Uterine smooth muscle cell (primary cell): ENCODE measurements at places on chromosomes 11 and 22. TPM values are rescaled to one million over a fixed set of nuclear protein-coding genes. Genes with fewer than 3 reads are reported as not detected.

TEX54 gene
- total RNA-seq = not detected in 2 replicates

SCN4B gene
- not detected in 2 replicates for total RNA-seq

CRYBB1 gene
- not detected in 2 replicates for total RNA-seq

PKNOX2 gene
- total RNA-seq = 0.22 and 0.37 TPM in 2 replicates

MRGPRX3 gene
- 0.12 TPM in 1 of 2 replicates, not detected in the other for total RNA-seq

POLD3 gene
- total RNA-seq = 12.2 and 22.9 TPM in 2 replicates

TRPC6 gene
- 1.00 and 1.3 TPM in 2 replicates for total RNA-seq

SLC22A25 gene
- not detected in 2 replicates for total RNA-seq

MGAT3 gene
- total RNA-seq = under 0.01 TPM in 1 of 2 replicates, not detected in the other

KRTAP5-11 gene
- not detected in 2 replicates for total RNA-seq

ACCSL gene
- total RNA-seq = not detected in 2 replicates

SPDYC gene
- not detected in 2 replicates for total RNA-seq

PLXNB2 gene
- 118 and 202 TPM in 2 replicates for total RNA-seq

CCDC34 gene
- 4.7 and 12.2 TPM in 2 replicates for total RNA-seq

HTR3A gene
- total RNA-seq = under 0.01 TPM in 1 of 2 replicates, not detected in the other

RIC3 gene
- under 0.01 and 0.11 TPM in 2 replicates for total RNA-seq

LINC01488 gene
- not detected in 2 replicates for total RNA-seq

C22orf15 gene
- 0.37 and 0.77 TPM in 2 replicates for total RNA-seq

KRTAP5-9 gene
- total RNA-seq = not detected in 2 replicates

CNTN5 gene
- total RNA-seq = not detected in 2 replicates

COA4 gene
- 77.7 and 79.4 TPM in 2 replicates for total RNA-seq

OR52N4 gene
- total RNA-seq = not detected in 2 replicates

MS4A3 gene
- not detected in 2 replicates for total RNA-seq

PHLDA2 gene
- total RNA-seq = 7.6 and 14.4 TPM in 2 replicates

SMC1B gene
- total RNA-seq = under 0.01 TPM in 1 of 2 replicates, not detected in the other

MICAL2 gene
- total RNA-seq = 222 and 241 TPM in 2 replicates

OR6A2 gene
- 0.37 and 0.55 TPM in 2 replicates for total RNA-seq

VWCE gene
- 0.11 and 0.62 TPM in 2 replicates for total RNA-seq

SEPTIN3 gene
- total RNA-seq = under 0.01 and 0.37 TPM in 2 replicates

SPECC1L gene
- 33.5 and 39.7 TPM in 2 replicates for total RNA-seq

AMPD3 gene
- 7.0 and 7.2 TPM in 2 replicates for total RNA-seq

RIN1 gene
- 32.5 and 58.7 TPM in 2 replicates for total RNA-seq

RHBDD3 gene
- 16.5 and 21.4 TPM in 2 replicates for total RNA-seq
